Breast epithelium (tissue), 4 donors: ENCODE measurements at places on chromosomes 7 and 10. TPM values are rescaled to one million over a fixed set of nuclear protein-coding genes. Genes with fewer than 3 reads are reported as not detected.

Gene AZGP1
- total RNA-seq = 4,981 TPM

Gene MSMB
- 4.0 TPM for total RNA-seq

Gene FGFR2
- 31.8 TPM for total RNA-seq

Gene ASB4
- total RNA-seq = 0.29 TPM

Gene ADIRF
- 1,074 TPM for total RNA-seq

Gene COL1A2
- 94.5 TPM for total RNA-seq

Gene FGL2
- total RNA-seq = 23.3 TPM

Gene TUBAL3
- not detected for total RNA-seq

Gene ZNF37A
- 32.1 TPM for total RNA-seq

GRCh38 chr7:17913250-17913649 lies 27.0 kb downstream of the SNX13 start:
- no peak for DNase-seq

GRCh38 chr7:42740408-42740807 lies 171.5 kb downstream of the C7orf25 start:
- no peak for DNase-seq

GRCh38 chr10:45466784-45467183 lies 92.8 kb downstream of the ALOX5 start:
- no peak for DNase-seq

GRCh38 chr10:86160890-86161585 lies 205.6 kb downstream of the GRID1 start:
- no peak for DNase-seq

DNA sequence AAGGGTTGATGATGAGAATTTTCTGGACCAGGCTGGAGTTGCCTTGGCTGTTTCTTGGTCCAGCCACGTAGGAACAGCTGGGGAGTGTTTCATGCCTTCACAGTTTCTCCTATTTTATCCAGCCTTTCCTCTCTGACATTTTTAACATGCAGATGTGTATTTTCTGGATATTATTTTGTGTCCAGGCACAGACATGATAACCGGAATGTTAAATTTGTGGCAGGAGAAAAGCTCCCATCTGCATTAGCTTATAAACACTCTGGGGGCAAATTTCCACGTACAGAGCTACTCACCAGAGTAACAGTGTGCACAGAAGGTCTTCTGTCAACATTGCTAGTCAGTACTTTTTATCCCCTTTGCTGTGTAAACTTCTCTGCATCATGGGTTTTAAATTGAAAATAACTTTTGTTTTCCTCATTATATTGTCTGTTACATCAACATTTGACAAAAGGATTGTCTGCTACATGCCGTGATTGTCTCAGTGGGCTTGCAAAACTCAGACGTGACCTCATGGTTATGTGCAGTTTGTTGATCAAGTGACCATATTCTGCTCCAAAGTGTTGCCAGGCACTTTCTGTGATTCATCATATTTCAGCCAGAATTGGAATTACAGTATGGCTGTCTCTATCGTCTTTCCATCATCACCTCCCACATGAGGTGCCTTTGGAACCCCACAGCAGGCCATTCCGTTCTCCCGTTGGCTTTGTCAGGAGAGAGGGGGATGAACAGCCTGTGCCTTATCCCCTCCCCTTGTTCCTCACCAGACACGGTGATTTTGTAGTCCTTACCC lies 41.4 kb downstream of the INSYN2A start:
- no peak for DNase-seq

DNA sequence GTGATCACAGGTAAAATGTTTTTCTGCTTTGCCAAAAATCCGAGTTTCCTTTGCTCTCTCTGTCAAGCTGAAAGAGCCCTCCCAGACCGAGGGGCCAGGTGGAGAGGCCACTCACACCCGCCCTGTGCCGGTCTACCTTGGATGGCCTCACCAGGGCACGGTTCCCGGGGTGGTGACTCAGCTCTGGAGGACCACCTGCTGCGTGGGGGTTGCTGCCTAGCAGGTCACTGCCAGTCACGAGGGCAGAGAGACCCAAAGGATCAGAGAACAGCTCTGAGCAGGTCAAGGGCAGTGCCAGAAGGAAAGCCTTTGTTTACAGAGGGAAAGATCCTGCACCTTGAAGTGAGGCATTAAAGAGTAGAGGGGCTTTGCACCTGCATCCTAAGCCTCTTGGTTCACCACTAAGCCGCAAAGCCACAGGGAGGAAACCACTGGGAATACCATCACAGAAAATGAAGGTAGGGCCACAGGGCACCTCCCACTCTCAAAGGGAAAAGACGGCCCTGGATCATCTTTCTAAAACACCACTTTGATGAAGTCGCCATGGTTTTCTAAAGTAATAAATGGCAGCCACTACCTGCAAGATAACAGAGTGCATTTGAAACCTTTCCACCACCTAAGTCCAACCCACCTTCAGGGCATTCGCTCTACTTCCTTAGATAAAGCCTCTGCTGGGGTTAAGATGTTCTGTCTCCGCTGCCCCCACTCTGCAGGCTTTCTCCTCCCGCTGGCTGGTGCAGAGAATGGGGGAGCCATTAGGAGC lies 160.3 kb upstream of the KLF14 start:
- peak; percentile 76 for DNase-seq

DNA sequence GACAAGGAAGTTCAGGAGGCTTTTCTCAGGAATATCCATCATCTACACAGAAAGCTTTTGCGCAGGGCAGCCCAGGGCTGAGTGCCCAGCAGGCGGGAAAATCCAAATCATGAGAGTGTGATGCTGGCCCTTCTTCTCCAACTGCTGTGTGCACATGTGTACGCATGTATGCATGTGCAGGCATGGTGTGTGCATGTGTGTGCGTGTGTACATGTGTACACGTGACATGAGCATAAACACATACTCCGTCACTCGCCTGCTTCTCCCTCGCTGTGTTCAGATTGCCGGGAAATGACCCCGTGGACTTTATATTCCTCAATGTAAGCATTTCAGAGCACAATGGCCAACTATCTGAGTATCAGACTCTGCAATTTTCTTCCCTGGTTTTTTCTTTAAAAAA lies 85.1 kb downstream of the PRPF18 start:
- no peak for DNase-seq

- no peak for DNase-seq
Observed at GRCh38 chr10:104240078-104240477, 7.9 kb upstream of the CFAP43 start.

DNA sequence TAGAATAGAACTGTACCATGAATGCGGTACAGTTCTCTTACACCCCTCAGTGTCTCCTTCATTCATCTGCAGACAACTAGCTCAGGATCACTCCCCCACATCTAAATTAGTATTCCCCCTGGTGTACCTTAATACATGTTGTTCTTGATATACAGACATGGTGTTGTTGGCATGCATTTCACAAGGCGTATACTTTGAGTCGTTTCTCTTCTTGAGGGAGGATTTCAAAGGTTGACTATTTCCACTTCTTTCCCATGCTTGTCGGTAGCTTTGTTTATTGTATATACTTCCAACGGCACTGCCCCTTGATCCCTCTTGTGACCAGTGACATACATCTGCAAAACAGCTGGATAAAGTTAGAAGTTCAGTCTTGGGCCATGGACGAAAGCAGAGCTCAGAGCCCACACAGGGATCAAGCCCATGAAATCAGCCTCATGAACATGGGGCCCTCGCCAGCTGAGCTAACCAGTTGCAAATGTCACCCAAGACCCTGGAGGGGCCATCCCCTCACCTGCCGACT lies 8.6 kb downstream of the CPA4 start:
- DNase-seq = no peak

DNA sequence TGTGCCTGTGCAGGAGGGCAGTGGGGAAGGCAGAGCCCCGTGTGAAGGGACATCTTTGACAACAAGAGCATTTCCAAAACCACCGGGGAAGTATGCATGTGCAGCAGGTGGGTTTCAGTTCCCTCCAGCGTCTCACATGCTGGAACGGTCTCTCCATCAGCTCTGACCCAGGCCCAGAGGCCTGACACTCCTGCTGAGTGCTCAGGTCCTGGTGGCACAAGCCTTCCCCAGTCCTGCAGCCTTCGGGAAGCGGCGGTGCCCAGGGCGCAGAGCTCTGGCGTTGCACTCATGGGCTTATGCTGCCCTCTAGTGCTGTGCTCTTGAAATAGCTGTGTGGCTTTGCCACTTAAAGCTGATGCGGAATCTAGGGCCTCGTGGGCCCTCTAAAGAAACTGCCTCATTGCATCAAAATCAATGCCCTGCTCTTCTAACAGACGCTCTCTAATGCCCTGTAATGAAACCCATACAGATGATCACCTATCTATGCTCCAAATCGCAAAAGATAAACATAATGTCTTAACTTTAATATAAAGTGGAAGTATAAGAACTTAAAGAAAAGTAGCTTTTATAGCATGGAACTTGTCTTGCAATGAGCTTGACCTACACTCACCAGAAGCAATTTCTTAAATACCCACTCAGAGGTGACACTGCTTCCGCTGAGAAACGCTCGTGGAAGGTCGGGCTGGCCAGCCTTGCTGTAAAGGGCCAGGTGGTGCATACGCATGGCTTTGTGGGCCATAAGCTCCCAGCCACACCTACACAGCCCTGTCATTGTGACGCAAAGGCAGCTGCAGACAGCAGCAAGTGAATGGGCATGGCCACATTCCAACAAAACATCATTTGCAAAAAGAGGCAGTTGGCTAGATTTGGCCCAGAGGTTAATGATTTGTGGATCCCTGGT lies 38.6 kb downstream of the CLRN3 start:
- no peak for DNase-seq

GRCh38 chr10:63083904-63084689 lies 49.0 kb upstream of the NRBF2 start:
- DNase-seq = peak; percentile 76

- DNase-seq = peak; percentile 65
Observed at GRCh38 chr7:123747620-123748141, 1.1 kb downstream of the WASL start.

- no peak for DNase-seq
Observed at GRCh38 chr7:100418930-100419659, 9.4 kb downstream of the ZCWPW1 start.

DNA sequence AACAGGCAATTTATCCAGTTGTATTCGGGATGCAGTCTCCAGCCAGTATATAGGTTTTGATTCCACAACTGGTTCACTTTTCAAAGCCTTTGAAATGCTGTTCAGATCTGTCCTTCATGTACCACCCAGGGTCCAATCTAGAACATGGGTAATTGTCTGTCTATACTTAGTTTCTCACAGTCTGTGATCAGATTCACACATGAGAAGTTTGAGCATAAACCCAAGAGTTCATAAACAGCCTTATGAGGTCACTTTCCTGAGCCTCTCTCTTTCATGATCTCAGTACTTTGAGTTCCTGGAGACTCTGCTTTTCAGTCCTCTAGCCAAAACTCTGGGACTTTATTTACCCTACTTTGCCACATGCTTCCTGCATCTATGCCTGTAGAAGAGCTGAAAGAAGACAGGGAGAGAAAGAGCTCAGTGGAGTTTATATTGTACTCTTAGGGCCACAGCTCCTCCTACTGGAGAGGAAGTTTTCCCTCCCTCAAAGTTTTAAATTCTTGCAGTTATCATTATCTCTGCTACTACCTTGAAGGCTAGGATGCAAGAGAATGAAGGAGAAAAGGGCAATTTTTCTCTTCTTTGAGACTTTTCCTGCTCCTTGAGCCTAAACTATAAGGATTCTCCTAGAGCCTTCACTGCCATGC lies 172.0 kb downstream of the ZEB1 start:
- DNase-seq = no peak

DNA sequence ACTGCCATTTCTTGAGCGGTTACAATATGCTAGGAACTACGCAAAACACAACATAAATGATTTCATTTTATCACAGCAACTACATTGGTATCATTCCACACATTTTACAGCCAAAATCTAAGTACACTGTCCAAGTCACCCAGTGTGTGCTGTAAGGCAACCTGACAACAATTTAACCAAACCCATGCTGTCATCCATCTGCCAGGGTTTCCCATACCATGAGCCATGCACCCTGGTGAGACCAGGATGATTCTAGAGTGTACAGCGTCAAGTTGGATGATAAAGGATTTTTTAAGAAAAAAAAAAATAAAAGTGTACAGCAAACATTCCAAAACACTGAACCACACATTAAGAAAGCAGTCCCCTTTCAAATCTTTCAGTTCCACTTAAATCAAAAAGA lies 52.9 kb downstream of the PIK3AP1 start:
- no peak for DNase-seq

GRCh38 chr7:34675749-34676374 lies 17.8 kb downstream of the NPSR1 start:
- DNase-seq = no peak

- DNase-seq = no peak
Observed at GRCh38 chr7:99881370-99881769, 4.5 kb upstream of the OR2AE1 start.

DNA sequence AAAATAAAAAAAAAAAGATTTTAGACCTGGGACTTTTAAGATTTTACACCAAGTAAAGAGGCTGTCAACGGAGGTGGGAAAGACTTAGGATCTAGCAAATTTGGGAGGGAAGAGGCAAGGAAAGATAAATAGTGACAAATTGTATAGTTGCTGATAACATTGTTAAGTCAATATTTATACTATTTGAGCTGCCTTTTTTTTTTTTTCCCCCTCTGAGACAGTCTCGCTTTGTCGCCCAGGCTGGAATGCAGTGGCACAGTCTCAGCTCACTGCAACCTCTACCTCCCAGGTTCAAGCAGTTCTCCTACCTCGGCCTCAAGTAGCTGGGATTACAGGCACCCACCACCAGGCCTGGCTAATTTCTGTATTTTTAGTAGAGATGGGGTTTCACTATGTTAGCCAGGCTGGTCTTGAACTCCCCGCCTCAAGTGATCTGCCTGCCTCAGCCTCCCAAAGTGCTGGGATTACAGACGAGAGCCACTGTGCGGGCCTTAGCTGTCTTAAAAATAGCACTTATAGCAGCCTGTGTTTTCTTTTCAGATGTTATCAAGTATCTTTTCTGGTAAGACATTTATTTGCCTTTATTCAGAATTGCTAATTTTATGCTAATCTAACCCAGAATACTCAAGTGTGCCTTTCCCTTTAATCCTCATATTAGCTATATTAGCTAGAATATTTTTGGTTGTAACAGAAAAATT lies 94.5 kb downstream of the MMRN2 start:
- no peak for DNase-seq

DNA sequence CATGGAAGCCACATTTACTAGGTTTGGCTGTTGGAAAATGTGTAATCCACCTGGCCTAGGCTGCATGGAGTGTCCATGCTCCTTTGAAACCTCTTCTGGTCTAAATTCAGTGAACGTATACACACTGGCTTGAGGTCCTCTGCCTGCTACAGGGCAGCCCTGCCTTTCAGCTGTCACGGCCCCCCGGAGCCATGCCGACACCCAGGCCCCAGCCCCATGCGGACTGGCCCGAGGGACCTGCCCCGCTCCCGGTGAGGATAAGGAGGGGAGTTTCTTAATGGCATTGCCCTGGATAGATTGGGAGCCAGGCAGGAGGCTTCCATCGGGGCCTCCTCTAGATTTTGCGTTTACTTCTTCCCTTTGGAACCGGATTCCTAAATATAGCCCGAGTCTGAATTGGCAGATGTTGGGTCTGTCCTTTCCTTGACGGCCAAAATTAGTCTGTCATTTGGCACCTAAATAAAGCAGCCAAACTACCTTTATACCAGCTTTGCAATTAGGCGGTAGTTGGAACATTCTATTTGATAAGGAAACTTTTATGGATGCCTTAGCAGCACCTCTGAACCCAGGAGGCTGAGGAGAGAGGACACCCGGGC lies 72.1 kb upstream of the SH2B2 start:
- no peak for DNase-seq

- no peak for DNase-seq
Observed at GRCh38 chr7:121313793-121314676, 14.8 kb upstream of the WNT16 start.

- no peak for DNase-seq
Observed at GRCh38 chr7:126972571-126972970, 280.2 kb downstream of the GRM8 start.

- DNase-seq = no peak
Observed at GRCh38 chr7:47738563-47739166, 156.8 kb upstream of the TNS3 start.
